Neural progenitor cell (in vitro differentiated cells): ENCODE measurements at places on chromosomes 2 and 18.

- no peak for DNase-seq
These were observed 192.2 kb upstream of the NDUFV2 start for GRCh38 chr18:8910186-8910822.

- DNase-seq, result no peak
These were observed 46.2 kb upstream of the DYNC2LI1 start for GRCh38 chr2:43727634-43728014.

DNA sequence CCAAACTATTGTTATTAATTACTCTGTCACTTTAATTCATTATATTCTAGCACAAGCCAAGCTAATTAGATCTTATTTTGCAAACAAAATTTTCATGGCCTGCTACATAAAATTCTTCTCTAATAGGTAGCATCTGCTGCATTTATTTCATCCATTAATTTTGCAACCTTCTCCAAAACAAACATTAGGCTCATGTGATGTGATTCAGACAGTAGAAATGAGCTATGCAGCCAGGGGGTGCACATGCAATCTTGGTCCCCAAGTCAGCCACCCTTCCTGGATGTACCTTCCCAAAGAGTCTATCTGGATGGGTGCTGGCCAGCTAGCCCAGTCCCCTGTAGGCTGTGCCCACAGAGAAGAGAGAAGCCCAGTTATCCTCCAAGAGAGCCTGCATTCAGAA lies 242.1 kb upstream of the OSR1 start:
- no peak for DNase-seq

DNA sequence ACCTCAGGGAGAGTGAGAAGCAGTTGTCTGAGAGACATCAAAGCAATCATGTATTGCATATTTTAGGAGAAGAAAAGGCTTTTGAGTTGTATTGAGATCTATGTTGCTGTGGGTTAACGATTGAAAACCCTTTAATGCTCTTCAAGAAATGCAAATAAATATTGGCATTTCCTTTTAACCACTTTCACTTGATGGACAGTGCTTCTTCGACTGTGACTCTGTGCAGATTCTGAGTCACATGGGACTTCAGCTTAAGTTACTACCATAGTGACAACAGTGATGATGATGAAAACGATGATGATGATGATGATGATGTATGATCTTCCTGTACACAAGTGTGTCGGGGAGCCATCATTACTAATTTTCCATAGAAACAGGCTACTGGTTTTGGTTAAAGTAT lies 181.8 kb downstream of the AKAIN1 start:
- DNase-seq, result no peak

- no peak for DNase-seq
These were observed 21.8 kb downstream of the ATAD2B start for GRCh38 chr2:23905155-23905554.

- DNase-seq, result no peak
These were observed 51.1 kb downstream of the LPIN2 start for GRCh38 chr18:2961821-2962220.

GRCh38 chr2:70161069-70161534 lies 29.7 kb downstream of the C2orf42 start:
- no peak for DNase-seq

DNA sequence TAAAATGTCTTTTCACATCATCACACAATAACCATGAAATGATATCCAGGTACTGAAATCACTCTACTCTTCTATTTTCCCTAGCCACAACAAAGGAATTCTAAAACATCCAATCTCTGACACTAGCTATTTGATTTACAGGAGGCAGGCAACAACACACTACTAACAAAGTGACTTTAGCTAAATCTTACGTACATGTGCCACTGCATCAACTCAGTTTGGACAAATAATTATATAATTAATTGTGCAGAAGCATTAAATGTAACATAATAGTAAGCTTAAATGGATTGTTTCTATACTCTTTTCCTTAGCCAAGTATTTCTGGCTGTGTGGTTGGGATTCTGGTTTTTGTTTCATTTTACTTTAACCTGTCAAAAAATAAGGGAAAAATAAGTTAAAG lies 192.4 kb downstream of the AFF3 start:
- DNase-seq, result no peak

GRCh38 chr2:115999039-115999438 lies 1556.6 kb downstream of the DPP10 start:
- DNase-seq, result no peak

DNA sequence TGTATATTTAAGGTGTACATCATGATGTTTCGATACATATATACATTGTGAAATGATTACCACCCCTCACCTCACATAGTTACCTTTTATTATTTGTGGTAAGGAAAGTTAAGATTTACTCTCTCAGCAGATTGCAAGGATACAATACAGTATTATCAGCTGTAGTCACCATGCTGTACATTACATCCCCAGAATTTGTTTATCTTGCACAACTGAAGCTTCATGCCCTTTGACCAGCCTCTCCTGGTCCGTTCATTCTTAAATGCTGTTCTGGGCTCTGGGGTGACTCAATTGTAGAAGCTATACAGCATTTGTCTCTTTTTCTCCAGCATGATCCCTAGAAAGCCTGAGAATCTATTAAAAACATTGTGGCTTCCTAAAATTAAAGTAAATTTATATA lies 90.8 kb downstream of the PTPRM start:
- no peak for DNase-seq

DNA sequence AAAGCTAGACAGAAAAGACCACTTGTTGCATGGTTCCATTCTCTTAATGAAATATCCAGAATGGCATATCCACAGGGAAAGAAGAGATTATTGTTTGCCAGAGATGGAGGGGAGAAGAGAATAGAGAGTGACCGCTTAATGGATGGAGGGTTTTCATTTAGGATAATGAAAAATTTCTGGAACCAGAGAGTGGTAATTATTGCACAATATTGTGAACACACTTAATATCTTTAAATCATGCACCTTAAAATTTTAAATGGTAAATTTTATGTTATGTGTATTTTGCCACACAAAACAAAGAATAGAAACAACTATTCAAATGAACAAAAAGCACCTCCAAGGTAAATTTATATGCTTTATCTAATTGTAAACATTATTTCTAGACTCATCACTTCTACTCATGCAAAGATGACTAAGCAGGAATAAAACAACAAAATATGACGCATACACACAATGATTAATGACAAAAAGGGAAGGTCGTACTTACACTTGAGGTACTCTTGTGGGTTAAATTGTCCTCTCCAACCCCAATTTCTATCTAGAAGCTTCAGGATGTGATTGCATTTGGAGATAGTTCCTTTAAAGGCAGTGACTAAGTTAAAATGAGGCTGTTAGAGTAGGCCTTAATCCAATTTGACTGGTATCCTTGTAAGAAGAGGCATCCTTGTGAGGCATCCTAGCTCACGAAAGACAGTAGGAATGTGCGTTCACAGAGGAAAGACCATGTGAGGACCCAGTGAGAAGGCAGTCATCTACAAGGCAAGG lies 18.7 kb upstream of the DHRS9 start:
- DNase-seq, result no peak
